MCF 10A (cell line): ENCODE measurements at places on chromosomes 12 and 14. TPM values are rescaled to one million over a fixed set of nuclear protein-coding genes. Genes with fewer than 3 reads are reported as not detected.

Gene SYT1
- 7.4 and 10.4 TPM in 2 replicates for total RNA-seq

- no peak overlapping the region for H3K4me3 ChIP-seq
- H3K36me3 ChIP-seq, result no peaks in the 10 kb centered on the region
- no peak overlapping the region for H3K27ac ChIP-seq
- peaks cover 11% of the 10 kb centered on the region for H3K27me3 ChIP-seq
- no peaks in the 10 kb centered on the region for H3K4me1 ChIP-seq
- no peak for DNase-seq
These were observed 199.9 kb upstream of the IGF1 start for GRCh38 chr12:102680304-102680703.

- H3K27ac ChIP-seq, result no peak overlapping the region
- no peaks in the 10 kb centered on the region for H3K36me3 ChIP-seq
- H3K4me1 ChIP-seq, result peaks cover 6% of the 10 kb centered on the region
- peaks cover 53% of the 10 kb centered on the region for H3K27me3 ChIP-seq
These were observed 149.5 kb upstream of the DIO3 start for GRCh38 chr14:101411779-101412178.

Gene CIT
- 22.8 and 25.0 TPM in 2 replicates for total RNA-seq

DNA sequence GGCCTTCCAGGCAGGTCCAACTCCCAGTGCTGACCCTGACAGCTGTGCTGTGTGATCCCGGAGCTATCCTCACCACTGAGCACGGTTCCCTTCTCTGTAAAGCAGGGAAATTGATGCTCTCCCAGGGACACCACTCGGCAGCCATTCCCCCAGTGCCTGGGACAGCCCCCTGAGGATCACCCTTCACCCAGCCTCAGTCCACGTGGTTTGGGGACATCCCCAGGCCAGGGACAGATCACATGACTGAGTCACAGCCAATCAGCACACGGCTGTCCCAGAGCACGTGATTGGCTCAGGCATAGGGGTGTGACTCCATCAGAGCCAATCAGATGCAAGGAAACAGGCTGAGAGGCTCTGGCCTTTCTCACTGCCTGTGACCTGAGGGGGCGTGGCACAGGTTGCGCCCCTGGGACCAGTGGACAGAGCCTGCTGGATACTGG, 68.8 kb upstream of the SFSWAP start:
- DNase-seq, result no peak
- no peak overlapping the region for H3K27ac ChIP-seq
- H3K27me3 ChIP-seq, result peaks cover 27% of the 10 kb centered on the region
- no peak overlapping the region for H3K4me3 ChIP-seq

Gene NR2C1
- total RNA-seq, result 29.0 and 35.2 TPM in 2 replicates

DNA sequence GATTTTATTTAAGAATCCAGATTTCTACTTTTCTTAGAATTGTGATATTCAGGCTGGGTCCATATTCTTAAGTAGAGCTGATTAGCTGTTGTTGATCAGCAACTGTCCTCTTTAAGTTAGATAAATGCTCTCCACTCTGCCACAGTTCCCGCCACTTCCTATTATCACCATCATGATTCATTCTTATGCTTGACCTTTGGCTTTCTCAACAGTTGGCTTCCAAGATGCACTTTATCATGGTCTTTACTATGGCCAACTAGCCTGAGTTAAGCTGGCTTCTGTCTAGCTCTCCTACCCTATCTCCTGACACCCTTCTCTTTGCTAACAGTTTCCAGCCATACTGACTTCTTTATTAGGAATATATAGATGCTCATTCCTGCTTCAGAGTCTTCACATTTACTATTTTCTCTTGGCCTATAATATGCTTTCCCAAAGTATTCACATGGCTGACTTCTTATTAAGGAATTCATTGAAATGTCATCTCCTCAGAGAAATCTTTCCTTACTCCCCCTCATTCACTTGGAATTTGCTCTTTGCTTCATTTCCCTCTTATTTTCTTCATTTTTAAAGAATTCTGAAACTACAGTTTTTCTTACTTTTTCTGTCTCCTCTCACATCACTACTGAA, 149.0 kb upstream of the IGF1 start:
- H3K4me3 ChIP-seq, result no peak overlapping the region
- no peaks in the 10 kb centered on the region for H3K27me3 ChIP-seq
- no peaks in the 10 kb centered on the region for H3K36me3 ChIP-seq
- DNase-seq, result no peak
- H3K4me1 ChIP-seq, result no peaks in the 10 kb centered on the region

DNA sequence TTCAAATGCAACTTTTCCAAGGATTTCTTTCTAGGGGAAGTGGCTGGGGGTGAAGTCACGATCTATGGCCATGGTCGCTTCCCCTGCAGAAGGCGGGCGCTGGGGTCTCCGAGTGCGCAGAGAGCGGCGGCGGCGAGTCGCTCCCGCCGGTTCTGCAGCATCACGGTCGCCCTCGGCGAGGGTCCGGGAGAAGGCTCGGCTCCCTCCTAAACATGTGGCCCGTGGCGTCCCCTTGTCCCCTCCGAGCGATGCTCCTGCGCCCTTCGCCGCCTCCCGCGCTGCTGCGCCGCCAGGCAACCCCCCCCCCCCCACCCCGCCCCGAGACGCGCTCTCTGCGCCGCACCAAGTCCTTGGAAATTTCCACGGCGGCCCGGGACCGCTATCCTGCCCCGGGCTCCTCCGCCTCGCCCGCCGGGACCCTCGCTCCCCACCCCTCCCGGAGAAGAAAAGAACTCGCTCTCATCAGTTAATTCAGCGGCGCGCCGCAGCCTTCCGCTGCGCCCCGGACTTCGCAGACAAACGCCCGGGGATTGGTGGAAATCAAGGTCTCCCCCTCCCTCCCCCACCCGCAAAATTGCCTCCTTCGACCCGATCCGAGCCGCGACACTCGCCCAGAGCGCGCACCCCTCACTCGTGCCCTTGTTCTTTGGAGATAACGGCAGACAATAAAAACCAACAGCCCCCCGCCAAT, at the start of gene ST8SIA1:
ST8SIA1 (minus strand) TSS at position 298 of the 691 bp plus-strand sequence. CDS start 475 bp downstream, outside the sequence.
- peak; percentile 33 for DNase-seq
- no peaks in the 10 kb centered on the region for H3K27me3 ChIP-seq
- peak within 1 kb of the TSS; percentile 79 for H3K27ac ChIP-seq
- H3K36me3 ChIP-seq, result no peaks in the 10 kb centered on the region
- H3K4me1 ChIP-seq, result peaks cover 23% of the 10 kb centered on the region
- peak within 1 kb of the TSS; percentile 94 for H3K4me3 ChIP-seq

GRCh38 chr14:99852578-99852977, 59.4 kb downstream of the EML1 start:
- no peaks in the 10 kb centered on the region for H3K27me3 ChIP-seq
- no peak overlapping the region for H3K4me3 ChIP-seq
- no peaks in the 10 kb centered on the region for H3K4me1 ChIP-seq
- DNase-seq, result no peak

DNA sequence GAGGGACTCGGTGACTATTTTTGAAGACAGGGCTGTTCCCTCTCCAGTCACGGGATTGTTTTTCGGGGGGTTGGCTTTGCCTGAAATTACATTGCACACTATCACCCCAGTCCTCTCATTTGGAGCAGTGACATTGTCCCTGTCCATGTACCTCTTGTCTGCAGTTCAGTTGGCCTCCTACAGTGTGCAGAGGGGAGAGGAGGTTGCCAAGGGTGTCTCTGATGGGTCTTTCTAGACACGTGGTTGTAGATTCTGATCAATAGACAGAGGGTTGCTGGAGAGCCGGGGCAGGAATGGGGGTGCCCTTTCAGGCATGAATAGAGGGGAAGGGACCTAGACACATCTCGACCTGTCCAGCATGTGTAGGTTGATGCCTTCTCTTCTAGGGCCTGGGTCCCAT, 1.2 kb downstream of the TMEM120B start:
- peak overlapping the region; percentile 95 for H3K4me3 ChIP-seq
- peak overlapping the region; percentile 28 for H3K27ac ChIP-seq
- peaks cover 23% of the 10 kb centered on the region for H3K4me1 ChIP-seq
- H3K27me3 ChIP-seq, result no peaks in the 10 kb centered on the region

Gene NID2
- total RNA-seq, result not detected in 2 replicates

DNA sequence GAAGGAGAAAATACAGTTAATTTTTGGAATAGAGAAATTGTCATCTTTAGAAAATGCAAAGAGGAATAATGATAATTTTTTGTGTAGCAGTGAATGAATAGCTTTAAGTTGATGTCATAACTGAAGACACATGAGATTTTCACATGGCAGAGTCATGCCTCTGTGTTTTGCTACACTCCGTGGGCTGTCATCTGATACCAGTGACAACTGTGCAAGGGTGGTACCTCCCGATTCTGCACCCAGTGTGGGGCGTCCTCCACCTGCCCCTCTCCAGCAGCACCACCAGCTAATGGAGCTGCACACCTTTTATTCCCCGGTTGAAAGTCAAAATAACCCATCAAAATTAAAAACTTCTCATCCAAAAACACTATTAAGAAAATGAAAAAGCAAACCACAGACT, 47.2 kb downstream of the ANKRD9 start:
- H3K4me1 ChIP-seq, result no peaks in the 10 kb centered on the region
- no peaks in the 10 kb centered on the region for H3K27me3 ChIP-seq
- H3K36me3 ChIP-seq, result peaks cover 35% of the 10 kb centered on the region
- DNase-seq, result no peak
- no peak overlapping the region for H3K27ac ChIP-seq

DNA sequence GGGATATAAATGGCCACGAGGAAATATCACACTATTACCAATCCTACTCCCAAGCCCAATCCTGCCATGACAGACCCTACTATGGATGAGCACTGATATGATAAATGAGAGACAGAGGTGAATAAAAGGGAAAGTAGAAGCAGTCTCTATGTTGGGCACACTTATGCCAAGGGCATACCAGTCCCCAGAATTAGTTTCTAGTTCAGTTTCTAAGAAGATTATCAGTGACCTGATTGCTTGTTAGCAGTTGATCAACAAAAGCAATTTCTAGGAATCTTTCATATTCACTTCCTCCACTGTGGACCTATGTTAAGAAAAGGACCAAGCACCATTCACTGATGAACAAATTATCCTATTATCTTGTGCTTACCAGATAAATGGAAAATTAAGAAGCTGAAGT, 20.0 kb downstream of the SCAF11 start:
- H3K36me3 ChIP-seq, result peaks cover 15% of the 10 kb centered on the region
- H3K27me3 ChIP-seq, result no peaks in the 10 kb centered on the region
- DNase-seq, result no peak
- no peak overlapping the region for H3K4me3 ChIP-seq

GRCh38 chr12:120406069-120406468, 31.8 kb upstream of the COX6A1 start:
- no peaks in the 10 kb centered on the region for H3K36me3 ChIP-seq
- H3K4me3 ChIP-seq, result no peak overlapping the region
- no peaks in the 10 kb centered on the region for H3K27me3 ChIP-seq
- DNase-seq, result no peak

Gene TMEM132D
- total RNA-seq, result not detected in 2 replicates

Gene CD69
- total RNA-seq, result not detected in 2 replicates

DNA sequence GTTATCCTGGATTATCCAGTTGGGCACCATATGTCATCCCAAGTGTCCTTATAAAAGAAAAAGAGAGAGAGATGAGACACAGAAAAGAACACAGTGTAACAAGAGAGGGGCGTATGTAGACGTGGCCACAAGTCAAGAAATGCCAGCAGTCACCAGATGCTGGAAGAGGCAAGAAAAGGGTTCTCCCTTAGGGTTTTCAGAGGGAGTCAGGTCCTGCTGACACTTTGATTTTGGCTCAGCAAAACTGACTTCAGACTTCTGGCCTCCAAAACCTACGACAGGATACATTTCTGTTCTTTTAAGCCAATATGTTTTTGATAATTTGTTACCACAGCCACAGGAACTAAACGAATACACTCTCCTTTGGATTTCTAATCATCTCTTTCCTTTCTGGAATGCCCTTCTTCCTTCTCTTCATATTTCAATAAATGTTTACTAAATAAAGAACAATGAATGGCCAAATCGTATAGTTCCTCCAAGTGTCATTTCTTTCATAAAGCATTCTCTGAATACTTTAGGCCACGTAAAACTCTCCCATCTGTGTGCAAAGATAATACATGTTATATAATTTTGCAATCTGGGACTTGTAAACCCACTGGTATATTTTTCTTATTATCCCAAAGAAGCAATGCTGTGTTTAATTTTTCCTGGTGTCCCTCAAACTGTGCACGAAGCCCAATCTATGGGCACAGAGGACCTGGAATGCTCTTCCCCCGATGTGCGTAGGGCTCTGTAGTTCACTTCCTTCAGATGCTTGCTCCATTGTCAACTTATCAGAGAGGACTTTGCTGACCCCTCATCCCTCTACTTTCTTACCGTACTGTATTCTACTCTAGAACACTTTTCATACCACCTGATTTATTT, 303.6 kb downstream of the CEP128 start:
- peaks cover 35% of the 10 kb centered on the region for H3K4me1 ChIP-seq
- peak overlapping the region; percentile 9 for H3K27ac ChIP-seq
- H3K36me3 ChIP-seq, result no peaks in the 10 kb centered on the region
- no peaks in the 10 kb centered on the region for H3K27me3 ChIP-seq

GRCh38 chr12:8078398-8078797, 3.7 kb upstream of the NECAP1 start:
- no peaks in the 10 kb centered on the region for H3K27me3 ChIP-seq
- H3K4me1 ChIP-seq, result peaks cover 24% of the 10 kb centered on the region
- peak; percentile 57 for DNase-seq
- no peak overlapping the region for H3K27ac ChIP-seq

Gene PRIMA1
- 0.07 TPM in 1 of 2 replicates, not detected in the other for total RNA-seq

- no peaks in the 10 kb centered on the region for H3K27me3 ChIP-seq
- no peaks in the 10 kb centered on the region for H3K4me1 ChIP-seq
- no peak overlapping the region for H3K27ac ChIP-seq
- H3K36me3 ChIP-seq, result no peaks in the 10 kb centered on the region
- DNase-seq, result no peak
- H3K4me3 ChIP-seq, result no peak overlapping the region
These were observed 1035.5 kb downstream of the FSCB start for GRCh38 chr14:43471595-43471994.
